ENCODE measurements at places on chromosomes 2 and 18.

GRCh38 chr2:43946685-43947084 lies 49.1 kb downstream of the LRPPRC start:
- no peak for DNase-seq

DNA sequence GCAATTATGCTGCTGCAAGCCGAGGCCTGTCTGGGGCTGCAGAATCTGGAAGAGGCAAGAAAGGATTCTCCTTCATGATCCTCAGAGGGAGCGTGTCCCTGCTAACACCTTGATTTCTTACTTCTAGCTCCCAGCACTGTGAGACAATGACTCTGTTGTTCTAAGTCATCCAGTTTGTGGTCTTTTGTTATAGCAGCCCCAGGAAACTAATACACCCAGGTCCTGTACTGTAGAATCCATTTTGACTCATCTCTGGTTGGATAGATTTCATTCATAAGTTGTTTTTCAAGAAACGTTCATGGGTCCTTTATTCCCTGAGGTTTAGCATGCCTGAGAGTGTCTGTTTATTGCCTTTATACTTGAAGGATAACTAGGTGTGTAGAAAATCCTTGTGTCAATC lies 112.7 kb downstream of the TMEM17 start:
- DNase-seq: no peak

DNA sequence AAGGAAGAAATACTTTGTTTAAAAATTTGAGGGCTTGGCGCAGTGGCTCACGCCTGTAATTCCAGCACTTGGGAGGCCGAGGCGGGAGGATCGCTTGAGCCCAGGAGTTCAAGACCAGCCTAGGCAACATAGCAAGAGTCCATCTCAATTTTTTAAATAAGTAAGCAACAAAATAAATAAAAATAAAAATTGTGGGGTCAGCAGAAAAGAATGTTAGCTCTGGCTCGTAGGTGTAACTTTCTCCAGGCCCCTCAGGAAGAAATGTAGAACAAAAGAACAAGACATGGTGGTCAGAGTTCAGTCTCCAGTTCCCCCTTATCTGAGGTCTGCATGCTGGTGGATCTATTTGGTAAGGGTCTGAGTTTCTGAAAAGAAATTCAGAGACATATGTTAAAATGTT lies 20.4 kb upstream of the PDCL3 start:
- DNase-seq: no peak

GRCh38 chr18:50662177-50662576 lies 102.3 kb downstream of the MAPK4 start:
- DNase-seq: no peak

GRCh38 chr2:135948642-135949355 lies 36.6 kb downstream of the DARS1 start:
- DNase-seq: peak; percentile 75

DNA sequence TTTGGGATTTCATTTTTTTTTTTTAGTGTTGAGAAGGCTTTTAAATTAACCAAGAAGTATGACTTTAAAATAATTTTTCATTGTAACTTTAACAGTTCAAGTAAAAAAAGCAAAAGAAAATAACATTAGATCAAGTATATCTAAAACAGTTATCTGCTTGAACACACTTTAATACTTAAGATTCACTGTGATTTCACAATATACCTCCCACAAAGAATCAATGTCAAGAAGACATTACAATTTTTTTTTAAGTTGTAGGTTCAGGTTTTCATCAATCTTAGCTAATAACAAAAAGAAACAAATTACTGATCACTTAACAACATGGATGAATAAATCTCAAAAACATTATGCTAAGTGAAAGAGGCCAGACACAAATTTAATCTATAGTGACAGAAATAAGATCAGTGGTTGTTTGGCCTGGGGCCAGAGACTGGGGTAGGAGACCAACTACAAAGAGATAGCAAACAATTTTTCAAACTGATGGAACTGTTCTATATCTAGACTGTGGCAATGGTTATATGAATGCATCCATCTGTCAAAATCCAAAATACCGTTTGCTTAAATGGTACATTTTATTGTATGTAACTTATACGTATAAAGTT lies 74.8 kb upstream of the FRZB start:
- no peak for DNase-seq

- no peak for DNase-seq
Measured at GRCh38 chr2:137566387-137566786, 397.9 kb upstream of the HNMT start.

- DNase-seq: no peak
Measured at GRCh38 chr2:138794724-138795123, 14.5 kb upstream of the NXPH2 start.

- DNase-seq: no peak
Measured at GRCh38 chr2:73862987-73863386, 29.8 kb upstream of the ACTG2 start.

DNA sequence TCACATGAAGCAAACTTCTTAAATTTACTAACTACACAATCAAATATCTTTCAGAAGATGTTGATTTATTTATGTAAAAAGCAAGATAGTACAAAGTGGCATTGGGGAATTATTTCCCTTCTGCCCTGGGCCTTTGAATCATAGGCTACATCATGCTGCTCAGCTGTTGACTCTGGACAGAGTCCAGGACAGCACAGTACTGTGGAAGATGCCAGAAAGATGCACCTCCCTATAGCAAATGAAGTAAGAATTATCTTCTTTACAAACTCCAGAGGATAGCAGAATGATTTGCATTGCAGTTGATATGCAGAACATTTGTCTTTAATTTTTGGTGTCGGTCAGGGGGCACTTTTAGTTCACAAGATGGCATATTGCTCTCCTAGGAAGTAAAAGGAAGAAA lies 1354.5 kb upstream of the ZEB2 start:
- DNase-seq: no peak

- no peak for DNase-seq
Measured at GRCh38 chr2:227888289-227888688, 16.9 kb downstream of the DAW1 start.

- no peak for DNase-seq
Measured at GRCh38 chr2:49309461-49309860, 155.1 kb upstream of the FSHR start.

All from activated effector memory CD4-positive, alpha-beta T cell treated with anti-CD3 and anti-CD28 coated beads, Interleukin-2, amount 50 U/mL, for 16 hours (primary cell).